ENCODE measurements at places on chromosomes 6 and 20. TPM values are rescaled to one million over a fixed set of nuclear protein-coding genes. Genes with fewer than 3 reads are reported as not detected.

Gene NOX3
- not detected for total RNA-seq

Gene KIF6
- total RNA-seq, result 0.33 TPM

Gene HLA-DQA1
- total RNA-seq, result not detected

Gene GRM1
- not detected for total RNA-seq

Gene E2F3
- 4.8 TPM for total RNA-seq

Gene MDFI
- 1.2 TPM for total RNA-seq

Gene MTFR2
- 8.1 TPM for total RNA-seq

Gene NRN1
- 0.11 TPM for total RNA-seq

Gene BHLHE23
- total RNA-seq, result not detected

Gene BNIP5
- total RNA-seq, result not detected

Gene MOCS1
- 11.9 TPM for total RNA-seq

Gene BMP6
- total RNA-seq, result 3.7 TPM

Gene TAAR9
- total RNA-seq, result not detected

Gene TFAP2A
- total RNA-seq, result not detected

Gene ACTR5
- total RNA-seq, result 7.6 TPM

Gene NINL
- total RNA-seq, result 10.7 TPM

Gene RPS6KA2
- 74.6 TPM for total RNA-seq

Gene LTB
- not detected for total RNA-seq

Gene BTN1A1
- not detected for total RNA-seq

Gene TRMT11
- total RNA-seq, result 51.4 TPM

Gene SLC22A7
- total RNA-seq, result not detected

Gene WFDC2
- total RNA-seq, result not detected

Gene RNF144B
- 0.62 TPM for total RNA-seq

Gene HLA-DQB1
- total RNA-seq, result not detected

Gene PNLDC1
- not detected for total RNA-seq
